ENCODE measurements at places on chromosomes 7 and 10. TPM values are rescaled to one million over a fixed set of nuclear protein-coding genes. Genes with fewer than 3 reads are reported as not detected.

GRCh38 chr10:61785473-61786105, 115.9 kb upstream of the ARID5B start:
- H3K36me3 ChIP-seq = no peaks in the 10 kb centered on the region
- DNase-seq = no peak
- no peak overlapping the region for H3K4me3 ChIP-seq
- H3K4me1 ChIP-seq = no peaks in the 10 kb centered on the region

CPA2 gene
- total RNA-seq = not detected

GRCh38 chr7:117072620-117073118, 119.4 kb downstream of the ST7 start:
- no peak for DNase-seq
- no peaks in the 10 kb centered on the region for H3K27me3 ChIP-seq
- H3K4me1 ChIP-seq = no peaks in the 10 kb centered on the region
- H3K27ac ChIP-seq = no peak overlapping the region
- no peak overlapping the region for H3K4me3 ChIP-seq

GRCh38 chr7:3358991-3359390, 57.9 kb downstream of the SDK1 start:
- DNase-seq = no peak
- no peaks in the 10 kb centered on the region for H3K4me1 ChIP-seq
- H3K4me3 ChIP-seq = no peak overlapping the region
- H3K27me3 ChIP-seq = no peaks in the 10 kb centered on the region
- H3K27ac ChIP-seq = no peak overlapping the region

GRM3 gene
- not detected for total RNA-seq

DNA sequence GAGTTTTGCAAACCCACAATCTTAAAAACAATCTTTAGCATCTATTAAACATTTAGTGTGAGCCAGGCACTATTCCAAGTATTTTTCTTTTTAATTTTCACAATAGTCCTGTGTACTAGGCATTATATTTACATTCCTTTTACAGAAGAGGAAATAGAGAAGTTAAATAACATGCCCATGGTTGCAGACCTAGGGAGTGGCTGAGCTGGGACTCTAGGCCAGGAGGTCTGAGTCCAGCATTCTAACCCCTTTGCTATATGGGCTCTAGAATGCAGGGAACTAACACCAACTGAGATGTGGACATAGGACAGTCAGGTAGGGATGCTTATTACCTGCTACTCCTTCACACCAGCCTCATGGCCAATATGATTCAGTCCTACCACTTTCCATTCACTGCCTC, 243.8 kb downstream of the XPNPEP1 start:
- no peak overlapping the region for H3K4me3 ChIP-seq
- H3K27ac ChIP-seq = no peak overlapping the region
- no peaks in the 10 kb centered on the region for H3K27me3 ChIP-seq

FASTK gene
- 135 TPM for total RNA-seq

GRCh38 chr7:151810441-151811232, 66.3 kb downstream of the PRKAG2 start:
- no peaks in the 10 kb centered on the region for H3K4me1 ChIP-seq
- no peaks in the 10 kb centered on the region for H3K36me3 ChIP-seq
- no peak overlapping the region for H3K27ac ChIP-seq
- no peaks in the 10 kb centered on the region for H3K27me3 ChIP-seq
- DNase-seq = no peak

- DNase-seq = no peak
- peaks cover 5% of the 10 kb centered on the region for H3K36me3 ChIP-seq
- H3K4me1 ChIP-seq = no peaks in the 10 kb centered on the region
These were observed 137.3 kb downstream of the ANLN start for GRCh38 chr7:36526863-36527548.

MMP21 gene
- 0.84 TPM for total RNA-seq

GRCh38 chr7:15886626-15887025, 200.1 kb upstream of the MEOX2 start:
- no peak overlapping the region for H3K27ac ChIP-seq
- H3K27me3 ChIP-seq = no peaks in the 10 kb centered on the region
- H3K36me3 ChIP-seq = no peaks in the 10 kb centered on the region
- no peak for DNase-seq

GRCh38 chr10:102188298-102188940, 36.2 kb downstream of the NOLC1 start:
- H3K36me3 ChIP-seq = no peaks in the 10 kb centered on the region
- no peak for DNase-seq
- no peaks in the 10 kb centered on the region for H3K27me3 ChIP-seq
- no peak overlapping the region for H3K4me3 ChIP-seq
- no peak overlapping the region for H3K27ac ChIP-seq

ANXA8L1 gene
- not detected for total RNA-seq

- no peak overlapping the region for H3K4me3 ChIP-seq
- H3K27ac ChIP-seq = no peak overlapping the region
- no peaks in the 10 kb centered on the region for H3K27me3 ChIP-seq
- no peaks in the 10 kb centered on the region for H3K4me1 ChIP-seq
These were observed 22.5 kb upstream of the TRIL start for GRCh38 chr7:28980451-28981160.

DNA sequence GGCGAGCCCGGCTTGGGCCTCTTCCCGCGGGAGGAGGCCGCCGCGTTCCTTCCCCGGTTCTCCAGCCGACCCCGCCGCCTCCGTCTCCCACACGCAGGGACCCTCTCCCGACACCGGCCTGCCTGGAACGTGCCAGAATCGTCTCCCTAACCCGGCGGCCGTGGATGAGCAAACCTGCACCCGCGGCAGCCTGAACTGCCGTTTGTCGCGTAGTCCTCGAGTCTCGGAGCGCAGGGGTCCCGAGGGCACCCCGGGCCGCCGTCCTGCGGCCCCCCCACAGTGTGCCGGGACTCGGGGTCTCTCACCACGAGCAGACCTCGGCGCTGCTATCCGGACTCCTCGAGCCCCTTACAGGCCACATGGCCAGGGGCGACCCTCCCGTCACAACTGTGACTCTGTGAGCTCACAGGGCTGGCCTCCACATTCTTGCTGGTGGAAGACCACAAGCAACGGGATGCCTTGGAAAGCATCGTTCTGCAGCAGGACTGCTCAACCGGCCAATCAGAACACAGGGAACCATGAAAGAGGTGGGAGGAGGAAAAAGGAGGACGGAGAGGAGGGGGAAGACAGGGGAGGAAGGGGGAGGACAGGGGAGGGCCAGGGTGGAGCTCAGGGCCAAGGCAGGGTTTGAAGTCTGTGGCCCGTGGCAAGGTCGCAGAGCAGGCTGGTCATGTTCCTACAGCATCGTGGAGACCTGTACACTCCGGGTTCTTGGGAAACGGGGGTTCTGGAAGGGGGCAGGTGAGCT, 276.9 kb downstream of the DNAJB6 start:
- H3K4me3 ChIP-seq = peak overlapping the region; percentile 79
- H3K4me1 ChIP-seq = peaks cover 8% of the 10 kb centered on the region
- no peaks in the 10 kb centered on the region for H3K27me3 ChIP-seq
- DNase-seq = no peak

GLI3 gene
- not detected for total RNA-seq

DNA sequence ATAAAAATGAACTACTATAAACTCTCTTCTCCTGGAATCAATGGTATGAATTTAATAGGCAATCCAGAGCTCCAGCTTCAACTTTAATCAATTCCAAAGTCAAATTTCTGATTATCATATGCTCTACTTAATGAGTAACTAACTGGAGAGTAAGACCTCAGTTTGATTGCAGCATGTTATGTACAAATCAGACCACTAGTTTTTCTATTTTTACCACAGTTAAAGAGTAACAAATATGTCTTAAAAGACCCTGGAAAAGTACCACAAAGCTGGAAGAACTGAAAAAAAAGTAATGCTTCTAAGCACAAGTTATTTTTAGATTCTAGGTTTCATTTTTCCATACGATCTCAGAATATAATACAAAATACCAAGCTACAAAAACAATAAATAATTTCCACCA, 56.0 kb upstream of the TNKS2 start:
- H3K4me1 ChIP-seq = no peaks in the 10 kb centered on the region
- H3K4me3 ChIP-seq = no peak overlapping the region

DNA sequence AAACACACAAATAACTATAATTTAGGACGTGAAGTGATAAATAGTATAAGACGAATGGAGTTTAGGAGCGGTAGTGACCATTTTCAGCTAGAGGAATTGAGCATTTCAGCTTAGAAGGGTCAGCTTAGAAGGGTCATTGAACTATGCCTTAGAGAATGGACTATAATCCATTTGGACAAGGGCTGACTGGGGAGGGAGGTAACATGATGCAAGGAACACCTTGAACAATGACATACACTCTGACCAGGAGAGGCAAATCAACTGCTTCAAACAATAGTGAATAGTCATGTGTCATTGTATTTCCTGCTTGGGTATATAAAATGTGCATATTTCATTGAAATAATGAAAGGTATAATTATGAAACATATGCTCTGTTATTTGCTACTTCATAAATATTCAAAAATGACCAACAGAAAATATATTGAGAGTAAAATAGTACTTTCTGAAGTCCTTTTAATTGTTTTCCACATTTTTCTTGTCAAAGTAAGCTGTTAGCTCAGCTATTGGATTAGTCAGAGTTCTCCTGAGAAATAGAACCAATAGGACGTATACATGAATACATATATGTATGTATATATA, 40.5 kb upstream of the WASL start:
- H3K27me3 ChIP-seq = no peaks in the 10 kb centered on the region
- H3K36me3 ChIP-seq = no peaks in the 10 kb centered on the region
- no peak overlapping the region for H3K4me3 ChIP-seq
- H3K27ac ChIP-seq = no peak overlapping the region

- no peaks in the 10 kb centered on the region for H3K36me3 ChIP-seq
- H3K4me3 ChIP-seq = no peak overlapping the region
- peak overlapping the region; percentile 48 for H3K27ac ChIP-seq
These were observed 99.8 kb upstream of the AGBL3 start for GRCh38 chr7:134886353-134887057.

RNF32 gene
- not detected for total RNA-seq

GRCh38 chr7:98119256-98119918, 12.7 kb downstream of the LMTK2 start:
- DNase-seq = no peak
- H3K36me3 ChIP-seq = no peaks in the 10 kb centered on the region
- H3K27ac ChIP-seq = no peak overlapping the region
- no peaks in the 10 kb centered on the region for H3K27me3 ChIP-seq
- H3K4me3 ChIP-seq = no peak overlapping the region

DNA sequence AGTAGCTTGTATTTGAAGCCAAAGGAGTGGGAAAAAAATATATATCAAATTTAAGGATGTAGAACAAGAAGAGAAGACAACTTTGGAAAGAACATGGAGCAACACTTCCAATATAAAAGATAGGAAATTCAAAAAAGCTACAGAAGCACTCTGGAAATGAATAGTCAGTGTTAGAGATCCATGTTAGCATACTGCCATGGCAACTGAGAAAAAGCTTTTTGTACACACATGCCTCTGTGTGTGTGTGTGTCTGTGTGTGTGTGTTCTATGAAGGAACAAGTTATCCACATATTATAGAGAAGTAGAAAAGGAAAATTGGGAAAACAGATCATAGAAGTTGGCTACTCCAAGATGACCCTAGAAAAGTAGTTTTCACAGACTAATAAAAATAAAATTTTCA, 96.3 kb downstream of the LRRTM3 start:
- no peaks in the 10 kb centered on the region for H3K36me3 ChIP-seq
- no peaks in the 10 kb centered on the region for H3K27me3 ChIP-seq
- no peak for DNase-seq
- no peak overlapping the region for H3K4me3 ChIP-seq
- H3K27ac ChIP-seq = no peak overlapping the region

DNA sequence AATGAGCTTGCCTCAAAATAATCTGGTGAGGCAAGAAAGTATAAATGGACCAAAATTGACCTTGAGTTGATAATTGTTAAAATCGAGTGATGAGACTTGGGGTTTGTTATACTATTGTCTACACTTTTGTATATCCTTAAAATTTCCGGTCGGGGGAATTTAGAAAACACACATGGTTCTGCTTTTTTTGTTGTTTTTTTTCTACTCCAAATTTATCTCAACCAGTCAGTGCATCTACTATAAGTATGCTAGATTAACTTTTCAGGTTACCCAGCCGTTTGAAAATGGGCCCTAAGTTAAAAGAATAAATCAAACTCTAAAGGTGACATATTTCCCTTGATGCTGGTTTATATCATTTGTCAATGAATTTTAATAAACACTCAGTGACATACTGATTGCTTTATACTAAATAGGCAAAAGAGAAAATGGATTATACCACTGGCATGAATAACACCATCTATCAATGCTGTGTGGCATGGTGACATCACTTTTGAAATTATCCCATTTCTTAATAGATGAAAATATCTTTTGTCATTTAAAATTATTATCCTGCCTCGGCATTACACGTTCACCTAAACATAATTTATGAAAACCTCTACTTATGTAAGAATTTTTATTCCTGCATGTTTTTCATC, 40.3 kb upstream of the ST8SIA6 start:
- no peaks in the 10 kb centered on the region for H3K36me3 ChIP-seq
- H3K27me3 ChIP-seq = no peaks in the 10 kb centered on the region
- no peak for DNase-seq
- no peaks in the 10 kb centered on the region for H3K4me1 ChIP-seq
- no peak overlapping the region for H3K27ac ChIP-seq
